Endodermal cell (in vitro differentiated cells): ENCODE measurements at places on chromosomes 1 and 21. TPM values are rescaled to one million over a fixed set of nuclear protein-coding genes. Genes with fewer than 3 reads are reported as not detected.

DNA sequence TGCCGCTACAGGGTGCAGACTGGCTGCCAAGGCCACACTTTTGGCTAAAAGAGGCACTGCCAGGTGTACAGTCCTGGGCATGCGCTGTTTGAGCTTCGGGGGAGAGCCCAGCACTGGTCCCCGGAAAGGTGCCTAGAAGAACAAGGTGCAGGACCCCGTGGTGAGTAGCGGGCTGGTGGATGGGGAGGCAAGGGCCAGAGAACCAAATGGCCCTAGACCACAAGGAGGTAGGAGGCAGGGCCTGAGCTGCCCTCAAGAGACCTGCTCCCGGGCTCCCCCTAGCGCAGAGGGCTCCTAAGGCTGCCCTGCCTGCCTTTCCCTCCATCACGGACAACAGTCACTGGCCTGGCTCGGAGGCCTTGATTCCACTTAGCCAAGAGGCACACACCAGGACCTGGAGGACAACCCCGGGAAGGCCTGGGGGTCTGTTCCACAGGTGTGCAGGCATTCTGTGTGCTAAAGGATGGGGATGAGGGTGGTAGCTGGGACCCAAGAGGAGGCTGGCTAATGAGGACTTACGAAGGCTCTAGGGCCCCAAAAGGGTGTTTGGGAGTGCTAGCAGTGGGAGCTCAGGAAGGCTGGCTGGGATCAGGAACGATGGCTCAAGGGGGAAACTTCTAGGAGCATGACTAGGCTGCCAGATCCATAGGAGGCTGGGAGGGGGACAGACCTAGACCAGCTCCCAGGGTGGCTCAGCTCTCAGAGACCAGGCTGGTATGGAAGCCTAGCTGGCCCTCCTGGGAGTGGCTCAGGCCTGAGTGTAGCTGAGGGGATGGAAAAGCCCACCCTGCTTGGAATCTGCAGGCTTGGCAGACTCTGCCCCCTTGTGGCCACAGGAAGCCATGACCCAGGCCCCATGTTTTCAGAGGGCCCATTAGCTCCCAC is 742 bp downstream of the ARTN start:
- no peak overlapping the region for H3K27ac ChIP-seq
- H3K27me3 ChIP-seq = peaks cover 34% of the 10 kb centered on the region
- H3K4me1 ChIP-seq = no peaks in the 10 kb centered on the region
- no peak overlapping the region for H3K4me3 ChIP-seq

DNA sequence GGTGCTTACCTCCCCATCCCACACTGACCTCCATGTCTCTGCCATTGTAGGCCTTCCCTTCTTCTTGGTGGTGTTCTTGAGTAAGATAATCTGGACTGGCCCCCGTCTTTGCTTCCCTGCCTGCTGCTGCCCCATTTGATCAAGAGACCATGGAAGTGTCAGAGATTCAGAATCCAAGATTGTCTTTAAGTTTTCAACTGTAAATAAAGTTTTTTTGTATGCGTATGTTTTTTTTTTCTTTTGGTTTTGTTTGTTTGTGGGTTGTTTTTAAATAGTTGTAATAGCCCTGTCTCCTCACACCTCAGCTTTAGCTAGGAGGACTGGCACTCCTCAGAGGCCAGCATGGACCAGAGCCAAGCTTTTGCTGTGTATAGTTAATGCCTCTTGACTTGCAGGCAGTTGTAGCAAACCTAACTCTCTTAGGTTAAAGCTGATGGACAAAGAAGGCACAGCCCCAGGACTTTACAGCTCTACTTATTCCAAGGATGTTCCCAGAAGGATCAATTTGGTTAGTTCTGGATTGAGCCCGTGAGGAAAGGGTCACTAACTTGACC is 5.6 kb upstream of the YBX1 start:
- H3K4me1 ChIP-seq = no peaks in the 10 kb centered on the region
- no peak overlapping the region for H3K27ac ChIP-seq
- DNase-seq = no peak
- no peaks in the 10 kb centered on the region for H3K27me3 ChIP-seq
- H3K4me3 ChIP-seq = no peak overlapping the region
- peaks cover 39% of the 10 kb centered on the region for H3K36me3 ChIP-seq

DNM3 gene
- total RNA-seq = 0.28 to 0.57 TPM (median 0.53 TPM) in 3 replicates

DNA sequence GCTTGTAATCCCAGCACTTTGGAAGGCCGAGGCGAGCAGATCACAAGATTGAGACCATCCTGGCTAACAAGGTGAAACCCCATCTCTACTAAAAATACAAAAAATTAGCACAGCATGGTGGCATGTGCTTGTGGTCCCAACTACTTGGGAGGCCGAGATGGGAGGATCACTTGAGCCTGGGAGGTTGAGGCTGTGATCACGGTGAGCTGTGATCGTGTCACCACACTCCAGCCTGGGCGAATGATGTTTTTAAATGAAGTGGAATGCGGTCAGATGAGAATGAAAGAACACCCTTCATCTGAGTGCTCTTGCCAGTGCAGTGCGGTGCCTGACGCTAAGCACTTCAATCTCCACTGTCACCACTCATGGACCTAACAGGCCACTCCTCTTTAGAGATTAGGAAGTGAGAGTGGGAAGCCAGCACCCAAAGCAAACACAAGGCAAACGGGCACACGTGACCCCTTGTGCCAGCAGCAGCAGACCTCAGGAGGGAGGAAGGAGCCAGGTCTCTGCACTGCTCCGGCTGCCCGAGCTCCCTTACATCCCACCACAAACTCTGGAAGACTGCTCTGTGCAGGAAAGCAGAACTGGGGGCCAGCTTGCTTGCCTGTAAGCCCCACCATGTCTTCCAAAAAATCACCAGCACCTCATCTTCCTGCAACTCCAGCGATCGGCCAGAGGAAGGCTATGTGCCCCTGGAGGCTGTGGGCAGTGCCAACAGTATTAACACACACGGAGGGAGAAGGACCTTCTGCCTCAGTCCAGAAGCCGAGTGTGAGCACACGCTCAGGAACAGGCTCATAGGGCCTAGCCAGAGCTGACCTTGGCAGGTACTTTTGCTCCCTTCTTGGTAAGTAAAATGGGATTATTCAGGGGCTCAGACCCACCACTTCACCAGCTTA is 9.7 kb downstream of the CTNNBIP1 start:
- DNase-seq = no peak
- no peaks in the 10 kb centered on the region for H3K27me3 ChIP-seq
- peaks cover 5% of the 10 kb centered on the region for H3K4me1 ChIP-seq
- no peak overlapping the region for H3K4me3 ChIP-seq
- H3K27ac ChIP-seq = no peak overlapping the region

DNA sequence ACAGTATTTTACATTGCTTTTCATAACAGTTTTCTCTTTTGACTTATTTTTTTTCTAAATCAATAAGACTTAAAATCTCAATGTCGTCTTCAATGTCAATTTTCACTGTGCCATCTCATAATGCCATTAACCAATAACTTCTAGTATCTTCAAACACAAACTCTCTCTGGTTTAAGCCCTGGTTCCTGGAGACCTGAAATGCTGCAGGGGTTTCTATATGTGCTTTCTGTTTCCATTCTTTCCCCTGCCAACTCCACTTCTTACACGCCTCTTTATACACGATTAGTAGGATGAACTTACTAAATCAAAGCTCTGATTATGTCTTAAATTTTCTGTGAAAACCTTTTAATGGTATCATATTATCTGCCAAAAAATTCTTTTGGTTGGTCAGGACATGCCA is 191.4 kb downstream of the AMY1C start:
- peaks cover 8% of the 10 kb centered on the region for H3K27me3 ChIP-seq
- H3K4me1 ChIP-seq = no peaks in the 10 kb centered on the region
- H3K27ac ChIP-seq = no peak overlapping the region
- H3K36me3 ChIP-seq = no peaks in the 10 kb centered on the region
- DNase-seq = no peak
- no peak overlapping the region for H3K4me3 ChIP-seq

IFNLR1 gene
- 12.1 and 12.6 TPM in 2 replicates for total RNA-seq

- no peak overlapping the region for H3K27ac ChIP-seq
- H3K36me3 ChIP-seq = no peaks in the 10 kb centered on the region
- DNase-seq = no peak
- no peaks in the 10 kb centered on the region for H3K27me3 ChIP-seq
- peak overlapping the region; percentile 3 for H3K4me3 ChIP-seq
Measured at GRCh38 chr21:38958940-38959691, 153.4 kb downstream of the ETS2 start.

DNA sequence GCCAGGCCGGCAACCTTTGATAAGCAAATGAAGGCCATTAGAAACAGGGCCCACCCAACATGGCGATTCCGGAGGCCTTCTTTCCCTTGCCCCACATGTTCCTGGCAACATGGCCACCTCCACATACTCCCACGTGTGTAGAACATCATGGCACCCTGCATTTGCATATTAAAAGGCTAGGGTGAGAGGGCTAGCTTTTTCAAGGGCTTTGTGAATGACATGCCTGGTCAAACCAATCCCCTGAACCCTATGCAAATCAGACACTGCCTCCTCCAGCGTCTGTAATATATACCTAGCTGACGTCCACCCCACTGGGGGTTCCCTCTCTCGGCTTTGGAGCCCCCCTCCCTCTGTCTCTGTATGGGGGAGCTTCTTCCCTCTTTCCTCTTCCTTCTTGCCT is 1.6 kb downstream of the ADCY10 start:
- peaks cover 45% of the 10 kb centered on the region for H3K36me3 ChIP-seq
- no peak overlapping the region for H3K4me3 ChIP-seq
- DNase-seq = no peak
- H3K27ac ChIP-seq = no peak overlapping the region
- H3K27me3 ChIP-seq = no peaks in the 10 kb centered on the region

GRCh38 chr21:40667967-40668366 is 179.0 kb downstream of the DSCAM start:
- H3K36me3 ChIP-seq = no peaks in the 10 kb centered on the region
- H3K4me3 ChIP-seq = no peak overlapping the region
- no peaks in the 10 kb centered on the region for H3K4me1 ChIP-seq
- no peak overlapping the region for H3K27ac ChIP-seq
- DNase-seq = no peak

OR2C3 gene
- not detected in 2 replicates for total RNA-seq

DNA sequence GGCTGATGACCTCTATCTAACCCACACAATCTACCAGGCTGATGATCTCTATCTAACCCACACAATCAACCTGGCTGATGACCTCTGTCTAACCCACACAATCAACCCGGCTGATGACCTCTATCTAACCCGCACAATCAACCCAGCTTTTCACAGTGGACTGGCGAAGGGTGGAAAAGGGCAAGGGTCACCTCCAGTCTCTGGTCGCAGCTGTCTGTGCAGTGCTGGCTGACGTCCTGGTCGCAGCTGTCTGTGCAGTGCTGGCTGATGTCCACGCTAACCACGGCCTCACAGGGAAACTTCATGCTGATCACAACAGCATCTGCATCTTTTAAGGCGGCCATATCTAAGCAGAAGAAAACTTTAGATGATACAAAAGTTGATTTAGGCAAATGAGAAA is 12.2 kb upstream of the CCDC27 start:
- H3K4me1 ChIP-seq = no peaks in the 10 kb centered on the region
- no peak overlapping the region for H3K27ac ChIP-seq
- DNase-seq = no peak
- no peak overlapping the region for H3K4me3 ChIP-seq
- H3K36me3 ChIP-seq = peaks cover 64% of the 10 kb centered on the region

- H3K4me3 ChIP-seq = no peak overlapping the region
- H3K36me3 ChIP-seq = no peaks in the 10 kb centered on the region
- peaks cover 4% of the 10 kb centered on the region for H3K4me1 ChIP-seq
- H3K27me3 ChIP-seq = no peaks in the 10 kb centered on the region
- DNase-seq = peak; percentile 93
- H3K27ac ChIP-seq = peak overlapping the region; percentile 78
Measured at GRCh38 chr1:25022361-25023189, 92.5 kb upstream of the RUNX3 start.

FOXD2 gene
- total RNA-seq = 0.07 and 0.26 TPM in 2 replicates

- no peak for DNase-seq
- H3K36me3 ChIP-seq = no peaks in the 10 kb centered on the region
- no peaks in the 10 kb centered on the region for H3K27me3 ChIP-seq
- no peak overlapping the region for H3K27ac ChIP-seq
Measured at GRCh38 chr1:245870698-245871097, 636.4 kb downstream of the SMYD3 start.

- H3K27me3 ChIP-seq = no peaks in the 10 kb centered on the region
- DNase-seq = no peak
- H3K4me1 ChIP-seq = no peaks in the 10 kb centered on the region
- no peak overlapping the region for H3K4me3 ChIP-seq
Measured at GRCh38 chr1:117013309-117013858, 11.8 kb downstream of the CD101 start.

DNA sequence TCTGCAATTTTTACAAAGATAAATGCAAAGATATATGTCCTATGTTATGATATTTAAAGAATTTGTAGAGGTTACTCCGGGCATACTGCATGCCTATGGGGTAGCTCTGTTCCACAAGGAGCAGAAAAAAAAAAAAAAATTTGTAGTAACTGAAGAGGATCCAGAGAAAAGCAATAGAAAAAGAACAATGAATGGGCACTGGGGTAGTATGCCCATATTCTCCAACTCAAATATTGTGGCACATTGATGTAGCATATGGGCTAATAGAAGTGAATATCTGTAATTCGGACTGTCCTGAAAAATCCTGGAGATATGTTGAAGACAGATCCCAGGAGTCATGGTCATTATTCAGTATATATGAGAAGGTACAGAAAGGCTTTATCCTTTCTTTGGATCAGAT is 1.1 kb upstream of the AKIRIN1 start:
- peak overlapping the region; percentile 81 for H3K4me3 ChIP-seq
- H3K4me1 ChIP-seq = no peaks in the 10 kb centered on the region
- DNase-seq = no peak
- peaks cover 21% of the 10 kb centered on the region for H3K36me3 ChIP-seq
- no peaks in the 10 kb centered on the region for H3K27me3 ChIP-seq
- no peak overlapping the region for H3K27ac ChIP-seq

SLC9A1 gene
- total RNA-seq = 29.2 and 34.7 TPM in 2 replicates

DNA sequence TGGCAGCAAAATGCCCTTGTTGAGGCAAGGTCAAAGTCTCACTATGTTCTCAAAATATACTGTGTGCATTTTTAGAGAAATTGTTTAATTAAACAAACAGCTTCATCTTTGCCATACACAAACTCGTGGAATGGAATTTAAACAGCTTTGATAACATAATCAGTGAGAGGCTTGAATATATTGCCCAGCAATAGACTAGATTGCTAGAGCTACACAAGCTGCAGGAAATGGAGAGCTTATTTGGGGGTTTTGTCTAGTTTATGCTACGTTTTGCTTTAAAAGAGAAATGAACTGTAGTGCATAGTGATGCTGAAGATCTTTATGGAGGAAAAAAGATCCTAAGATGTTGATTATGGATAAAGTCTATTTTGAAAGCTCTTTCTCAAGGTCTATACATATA is 166.8 kb upstream of the HMCN1 start:
- DNase-seq = no peak
- H3K27me3 ChIP-seq = no peaks in the 10 kb centered on the region
- H3K4me1 ChIP-seq = no peaks in the 10 kb centered on the region
- H3K27ac ChIP-seq = no peak overlapping the region
- H3K36me3 ChIP-seq = no peaks in the 10 kb centered on the region
- H3K4me3 ChIP-seq = no peak overlapping the region
